ENCODE measurements at places on chromosomes 2 and 18.

GRCh38 chr2:120857931-120858330 is 122.3 kb downstream of the GLI2 start:
- DNase-seq: no peak

DNA sequence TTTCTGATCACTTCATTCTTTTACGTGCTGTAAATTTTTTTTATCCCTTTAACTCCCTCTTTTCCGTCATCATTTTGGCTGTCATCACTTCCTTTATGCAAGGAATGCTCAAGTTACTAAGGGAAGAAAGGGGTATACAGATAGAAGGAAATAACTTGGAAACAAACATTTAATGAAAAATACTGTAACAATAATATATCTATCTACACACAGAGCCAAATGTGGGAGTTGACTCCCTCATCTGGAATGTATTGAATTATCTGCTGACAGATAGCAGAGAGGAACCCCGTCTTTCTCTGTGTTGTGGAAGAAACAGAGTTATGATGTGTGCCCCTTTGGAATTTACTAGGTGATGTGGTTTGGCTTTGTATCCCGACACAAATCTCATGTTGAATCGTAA is 182.5 kb upstream of the NXPH2 start:
- no peak for DNase-seq

GRCh38 chr2:123906361-123906760 is 118.7 kb upstream of the CNTNAP5 start:
- no peak for DNase-seq

GRCh38 chr18:45910405-45911023 is 56.6 kb downstream of the EPG5 start:
- DNase-seq: peak; percentile 60

- DNase-seq: no peak
Observed at GRCh38 chr2:114468343-114468742, 25.9 kb downstream of the DPP10 start.

GRCh38 chr18:70151614-70152013 is 53.9 kb downstream of the RTTN start:
- DNase-seq: no peak

GRCh38 chr2:109266998-109267854 is 138.2 kb downstream of the SH3RF3 start:
- no peak for DNase-seq

- no peak for DNase-seq
Observed at GRCh38 chr18:25077038-25077943, 274.7 kb downstream of the ZNF521 start.

GRCh38 chr2:31203916-31204315 is 13.4 kb downstream of the CAPN14 start:
- DNase-seq: no peak

DNA sequence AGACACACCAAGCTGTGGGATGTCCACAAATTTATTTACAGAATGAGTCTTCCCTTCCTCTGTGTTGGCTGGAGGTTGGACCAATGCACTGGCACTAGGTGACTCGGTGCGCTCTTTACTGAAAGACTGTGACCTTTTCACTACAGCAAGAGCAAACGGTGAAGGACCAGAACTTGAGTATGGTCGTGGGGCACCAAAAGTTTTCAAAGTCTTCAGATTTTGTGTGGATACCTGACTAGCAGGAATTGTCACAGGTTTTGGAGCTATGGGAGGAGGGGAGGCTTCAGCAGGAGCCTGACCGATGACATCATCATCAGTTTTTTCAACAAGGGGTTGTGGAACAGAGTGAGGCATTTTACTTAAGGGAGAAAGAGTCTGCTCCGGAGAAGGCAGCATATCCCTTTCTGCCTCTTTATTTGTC is 73.0 kb upstream of the GRB14 start:
- DNase-seq: no peak

GRCh38 chr2:238256594-238257104 is 16.8 kb upstream of the HES6 start:
- peak; percentile 64 for DNase-seq

DNA sequence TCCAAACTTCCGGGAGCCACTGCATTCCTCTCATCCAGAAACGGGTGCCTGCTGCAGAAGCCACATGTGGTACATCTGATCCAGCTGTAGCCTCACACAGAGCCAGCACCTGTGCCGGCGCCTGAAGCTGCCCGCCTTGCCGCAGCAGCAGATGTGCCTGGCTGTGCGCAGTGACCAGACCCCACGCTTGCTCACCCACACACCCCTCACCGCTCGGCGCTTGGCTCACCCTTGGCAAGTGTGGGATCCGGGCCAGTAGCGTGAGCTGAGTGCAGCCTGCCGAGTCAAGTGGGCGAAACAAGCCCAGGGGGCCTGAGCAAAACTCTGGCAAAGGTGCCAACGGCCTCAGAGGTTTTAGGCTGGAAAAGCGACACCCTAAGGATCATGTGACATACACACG is 220.1 kb upstream of the TMEFF2 start:
- DNase-seq: no peak

GRCh38 chr2:70017962-70018361 is 56.5 kb upstream of the ASPRV1 start:
- DNase-seq: no peak

DNA sequence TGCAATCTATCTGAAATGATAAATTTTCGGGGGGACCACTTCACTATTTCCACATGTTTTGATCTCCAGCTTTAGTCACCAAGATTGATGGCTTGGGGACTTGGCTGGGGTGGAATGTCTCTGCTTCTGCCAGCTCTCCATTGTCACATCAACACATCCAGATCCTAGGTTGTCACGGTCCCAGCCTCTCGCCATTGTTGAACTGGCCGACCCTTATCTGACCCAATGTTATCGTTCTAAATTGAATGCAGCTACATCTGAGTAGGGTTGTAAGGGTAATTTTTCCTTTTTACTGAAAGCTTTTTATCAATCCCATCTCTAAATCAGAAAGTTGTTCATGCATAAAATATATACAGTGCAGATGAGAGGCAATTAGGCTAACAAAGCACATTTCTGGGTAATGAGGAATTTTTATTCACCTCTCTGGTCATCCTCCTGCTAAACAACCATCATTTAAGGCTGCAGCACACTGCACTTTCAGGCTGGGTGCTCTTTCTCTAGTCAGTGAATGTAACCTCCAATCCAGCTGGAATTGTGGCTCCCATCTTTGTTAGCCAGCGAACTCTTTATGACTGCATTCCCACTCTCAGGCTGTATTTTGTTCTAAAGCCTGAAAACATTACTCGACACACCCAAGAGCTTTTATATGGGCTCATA is 128.2 kb downstream of the COL4A4 start:
- no peak for DNase-seq

GRCh38 chr2:162340822-162341221 is 3.1 kb upstream of the GCA start:
- no peak for DNase-seq

DNA sequence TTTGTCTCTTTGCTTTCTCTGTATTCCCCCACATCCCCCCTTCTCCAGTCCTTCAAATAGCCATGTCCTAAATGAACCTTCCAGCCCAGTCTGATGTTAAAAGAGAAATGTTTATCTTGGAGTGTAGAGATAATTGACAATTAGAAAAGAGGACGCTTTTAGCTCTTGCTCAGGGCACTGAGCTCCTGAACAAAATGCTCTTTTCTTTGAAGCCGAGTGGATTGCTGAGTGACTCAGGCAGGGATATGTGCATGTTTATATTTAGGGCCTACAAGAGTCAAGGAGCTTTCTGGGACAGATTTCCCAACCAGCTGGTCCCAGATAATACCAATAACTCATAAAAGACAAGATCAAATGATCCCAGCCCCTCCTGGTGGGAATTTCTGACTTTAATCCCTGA is 88.0 kb upstream of the SETBP1 start:
- no peak for DNase-seq

DNA sequence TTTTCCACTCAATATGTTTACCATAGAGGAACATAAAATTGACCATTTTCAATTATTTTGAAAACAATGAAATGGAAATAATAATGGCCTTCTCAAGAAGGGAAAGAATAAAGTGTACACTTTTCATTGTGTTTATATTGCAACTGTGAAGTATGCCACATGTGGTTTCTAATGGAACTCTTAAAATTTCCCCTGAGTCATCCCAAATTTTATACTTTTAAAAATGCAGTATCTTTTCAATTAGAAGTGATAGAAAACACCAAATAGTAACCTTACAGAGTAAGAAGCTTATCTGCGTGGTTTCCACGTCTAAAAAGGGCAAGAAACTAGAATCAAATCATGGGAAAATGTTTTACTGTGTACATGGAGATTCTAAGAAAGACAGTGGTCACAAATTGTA is 70.0 kb downstream of the SCG2 start:
- DNase-seq: no peak

- no peak for DNase-seq
Observed at GRCh38 chr2:164979113-164979512, 23.8 kb upstream of the SLC38A11 start.

- DNase-seq: no peak
Observed at GRCh38 chr2:152813351-152813750, 94.9 kb downstream of the ARL6IP6 start.

DNA sequence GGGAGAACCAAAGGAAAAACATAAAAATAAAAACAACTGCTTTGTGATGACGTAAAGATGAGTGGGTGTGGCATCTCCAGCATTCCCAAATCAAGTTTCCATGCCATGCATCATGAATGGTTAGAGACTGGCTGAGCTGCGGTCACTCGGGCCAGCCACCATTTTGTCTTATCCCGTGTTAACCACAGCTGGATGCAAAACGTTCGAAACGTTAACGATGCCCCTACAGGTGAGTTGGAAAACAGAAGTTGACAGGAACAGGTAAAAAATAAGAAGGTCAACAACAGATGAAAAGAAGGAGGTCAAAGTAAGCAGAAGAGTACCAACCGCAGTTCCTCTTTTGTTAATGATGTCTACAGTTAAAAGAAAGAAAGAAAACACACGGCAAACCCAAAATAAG is 411.1 kb downstream of the NRXN1 start:
- DNase-seq: no peak

- DNase-seq: no peak
Observed at GRCh38 chr2:17495590-17495989, 22.6 kb downstream of the RAD51AP2 start.

DNA sequence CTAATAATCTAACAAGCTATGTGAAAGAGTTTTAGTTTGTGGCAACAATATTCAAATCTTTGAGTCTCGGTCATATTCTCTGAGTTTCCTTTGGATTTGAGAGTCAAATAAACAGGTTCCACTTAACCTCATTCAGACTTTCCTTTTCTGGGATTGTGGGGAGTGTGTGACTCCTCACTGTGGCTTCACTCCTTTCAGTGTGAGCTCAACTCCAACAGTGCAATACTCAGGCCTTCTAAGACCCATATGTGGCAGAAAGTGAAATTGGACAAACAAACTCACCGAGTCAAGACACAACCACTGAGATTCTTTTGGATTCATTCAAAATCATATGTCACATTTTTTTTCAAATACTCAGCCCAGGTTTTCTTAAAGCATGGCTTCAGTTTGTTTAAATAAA is 25.4 kb downstream of the SLC9A4 start:
- DNase-seq: no peak

DNA sequence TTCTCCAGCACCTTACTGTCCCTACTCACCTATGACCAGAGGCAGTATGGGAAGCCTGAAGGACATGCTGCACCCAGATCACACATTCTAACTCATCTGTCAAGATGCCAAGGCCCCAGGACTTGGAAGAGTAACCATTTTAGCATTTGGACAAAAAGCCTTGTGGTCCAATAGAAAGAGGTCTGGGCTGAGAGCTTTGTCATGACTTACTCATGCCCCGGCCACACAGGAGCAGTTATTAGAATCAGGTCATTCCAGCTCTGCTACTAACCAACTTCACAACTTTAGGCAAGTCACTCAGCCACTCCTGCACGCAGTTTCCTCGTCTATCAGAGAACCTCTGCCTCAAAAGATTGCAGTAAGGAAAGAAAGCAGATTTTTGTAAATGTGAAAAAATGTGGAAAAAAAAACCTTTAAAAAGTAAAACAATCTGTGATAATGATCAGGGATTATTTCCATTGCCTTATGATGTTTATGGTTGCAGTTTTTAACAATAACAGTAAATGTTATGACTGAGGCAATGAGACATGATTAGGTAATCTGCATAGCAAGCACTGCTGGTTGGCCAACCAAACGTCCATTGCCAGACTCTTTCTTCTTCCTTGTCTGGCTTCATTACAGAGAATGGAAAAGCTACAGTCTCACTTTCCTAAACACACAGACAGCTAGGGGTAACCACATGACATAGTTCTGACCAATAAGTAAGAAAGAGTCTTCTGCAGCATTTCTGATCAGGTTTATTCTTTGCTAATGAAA is 255.4 kb upstream of the CHAC2 start:
- no peak for DNase-seq

- no peak for DNase-seq
Observed at GRCh38 chr2:147500819-147501395, 343.9 kb upstream of the ACVR2A start.

- DNase-seq: no peak
Observed at GRCh38 chr2:181025004-181025403, 44.6 kb downstream of the UBE2E3 start.

All from activated T-cell treated with anti-CD3 and anti-CD28 coated beads, Interleukin-2, amount 50 U/mL, for 4 hours (primary cell).